ENCODE measurements at places on chromosomes 5 and 9. TPM values are rescaled to one million over a fixed set of nuclear protein-coding genes. Genes with fewer than 3 reads are reported as not detected.

GRCh38 chr5:25362799-25363198 lies 718.0 kb upstream of the CDH10 start:
- H3K36me3 ChIP-seq: peaks cover 18% of the 10 kb centered on the region
- H3K4me3 ChIP-seq: no peak overlapping the region
- H3K4me1 ChIP-seq: no peaks in the 10 kb centered on the region

DNA sequence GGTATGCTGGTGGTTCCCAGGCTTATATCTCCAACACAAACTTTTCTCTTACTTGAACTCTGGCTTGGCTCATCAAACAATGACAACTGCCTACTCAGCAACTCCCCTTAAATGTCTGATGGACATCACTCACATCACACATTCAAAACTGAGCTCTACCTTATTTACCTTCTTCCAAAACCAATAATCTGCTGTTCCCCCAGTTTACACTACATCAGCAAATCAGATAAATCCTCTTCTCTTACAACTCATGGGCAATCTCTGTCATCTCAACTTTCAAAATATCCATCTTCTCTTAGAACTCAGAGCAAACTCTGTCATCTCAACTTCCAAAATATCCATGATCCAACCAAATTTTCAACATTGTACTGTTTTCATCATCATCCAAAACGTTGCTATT lies 2347.9 kb upstream of the ACO1 start:
- H3K27me3 ChIP-seq: no peaks in the 10 kb centered on the region
- no peak overlapping the region for H3K4me3 ChIP-seq
- no peaks in the 10 kb centered on the region for H3K4me1 ChIP-seq
- no peaks in the 10 kb centered on the region for H3K36me3 ChIP-seq
- DNase-seq: no peak

DNA sequence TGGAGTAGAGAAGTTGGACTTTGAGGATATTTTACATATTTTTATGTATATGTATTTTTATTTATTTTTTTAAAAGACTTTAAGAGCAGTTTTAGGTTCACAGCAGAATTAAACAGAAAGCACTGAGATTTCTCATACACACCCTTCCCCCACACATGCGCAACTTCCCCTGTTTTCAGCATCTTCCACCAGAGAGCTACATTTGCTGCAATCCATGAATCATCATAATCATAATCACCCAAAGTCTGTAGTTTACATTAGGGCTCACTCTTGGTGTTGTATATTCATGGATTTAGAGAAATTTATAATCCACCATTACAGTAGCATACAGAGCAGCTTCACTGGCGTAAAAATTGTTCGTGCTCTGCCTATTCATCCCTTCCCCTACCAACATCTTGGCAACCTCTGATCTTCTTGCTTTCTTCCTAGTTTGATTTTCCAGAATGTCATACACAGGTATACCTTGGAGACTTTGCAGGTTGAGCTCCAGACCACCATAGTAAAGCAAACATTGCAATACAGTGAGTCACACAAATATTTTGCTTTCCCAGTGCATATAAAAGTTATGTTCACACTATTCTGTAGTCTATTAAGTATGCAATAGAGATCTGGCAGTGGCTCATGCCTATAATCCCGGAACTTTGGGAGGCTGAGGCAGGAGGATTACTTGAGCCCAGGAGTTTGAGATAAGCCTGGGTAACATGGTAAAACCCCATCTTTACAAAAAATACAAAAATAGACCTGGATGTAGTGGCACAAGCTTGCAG lies 9.6 kb upstream of the CCDC171 start:
- no peaks in the 10 kb centered on the region for H3K4me1 ChIP-seq
- DNase-seq: no peak
- no peaks in the 10 kb centered on the region for H3K27me3 ChIP-seq
- no peak overlapping the region for H3K27ac ChIP-seq
- H3K36me3 ChIP-seq: no peaks in the 10 kb centered on the region

- H3K4me3 ChIP-seq: no peak overlapping the region
- no peaks in the 10 kb centered on the region for H3K27me3 ChIP-seq
- no peaks in the 10 kb centered on the region for H3K4me1 ChIP-seq
- H3K27ac ChIP-seq: no peak overlapping the region
- DNase-seq: no peak
Measured at GRCh38 chr5:177967221-177967887, 28.7 kb downstream of the PROP1 start.

Gene SVEP1
- 1.5 TPM for total RNA-seq

Gene C8G
- total RNA-seq: 0.59 TPM

All from neural crest cell (in vitro differentiated cells).